ENCODE measurements at places on chromosomes 1 and 21.

DNA sequence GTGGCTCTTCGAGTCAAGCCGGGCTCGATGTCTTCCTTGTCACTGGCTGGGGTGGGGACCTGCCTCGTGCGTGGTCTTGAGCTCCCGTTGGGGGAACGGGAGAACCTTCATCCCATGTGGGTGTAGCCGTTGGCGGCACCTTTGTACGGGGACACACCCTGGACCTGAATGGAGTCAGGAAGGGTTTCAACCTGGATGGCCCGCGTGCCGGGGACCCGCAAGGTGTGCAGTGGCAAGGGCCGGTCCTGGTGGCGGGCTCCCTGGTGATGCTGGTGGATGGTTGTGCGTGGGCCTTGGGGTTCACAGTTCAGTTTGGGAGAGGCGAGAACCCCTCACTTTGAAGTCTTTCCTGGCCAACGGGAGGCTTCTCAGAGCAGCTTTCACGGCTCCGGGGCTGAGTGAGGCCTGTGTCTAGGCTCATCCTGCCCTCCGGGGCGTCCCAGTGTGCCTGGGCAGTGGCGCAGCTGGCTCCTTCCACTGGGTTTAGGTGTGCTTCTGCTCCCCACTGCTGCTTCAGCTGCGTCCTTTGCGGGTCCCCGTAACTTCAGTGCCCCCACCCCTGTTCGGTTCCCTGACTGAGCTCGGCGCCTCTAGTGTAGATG, 11.4 kb downstream of the SKI start:
- no peak for DNase-seq

GRCh38 chr1:82059959-82060358, 259.2 kb downstream of the ADGRL2 start:
- DNase-seq, result peak; percentile 77

DNA sequence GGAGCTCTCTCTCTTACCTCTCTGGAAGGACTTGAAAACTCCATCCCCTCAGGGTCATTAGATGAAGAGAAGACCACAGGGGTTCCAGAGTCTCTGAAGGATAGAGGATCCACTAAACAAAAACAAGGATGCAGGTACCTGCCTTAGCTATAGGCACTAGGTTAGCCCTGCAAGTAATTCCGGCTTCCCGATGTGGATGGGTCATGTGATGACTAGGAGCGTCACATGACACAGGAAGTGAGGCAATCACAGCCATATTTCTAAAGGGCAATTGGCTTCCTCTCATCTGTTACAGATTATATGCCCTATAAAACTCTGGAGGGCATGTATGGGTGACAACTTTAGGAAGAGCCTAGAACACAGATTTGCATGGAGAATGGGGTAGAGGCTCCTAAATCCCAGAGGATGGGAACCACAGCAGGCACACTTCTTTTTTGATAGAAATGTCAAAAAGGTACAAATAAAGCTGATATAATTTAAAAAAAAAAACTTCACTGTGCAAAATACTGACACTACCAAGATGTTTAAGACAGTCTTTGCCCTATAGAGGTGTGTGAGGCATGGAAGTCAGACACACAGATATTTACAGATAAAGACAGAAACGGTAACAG, 14.1 kb downstream of the ENTREP3 start:
- DNase-seq, result peak; percentile 85

DNA sequence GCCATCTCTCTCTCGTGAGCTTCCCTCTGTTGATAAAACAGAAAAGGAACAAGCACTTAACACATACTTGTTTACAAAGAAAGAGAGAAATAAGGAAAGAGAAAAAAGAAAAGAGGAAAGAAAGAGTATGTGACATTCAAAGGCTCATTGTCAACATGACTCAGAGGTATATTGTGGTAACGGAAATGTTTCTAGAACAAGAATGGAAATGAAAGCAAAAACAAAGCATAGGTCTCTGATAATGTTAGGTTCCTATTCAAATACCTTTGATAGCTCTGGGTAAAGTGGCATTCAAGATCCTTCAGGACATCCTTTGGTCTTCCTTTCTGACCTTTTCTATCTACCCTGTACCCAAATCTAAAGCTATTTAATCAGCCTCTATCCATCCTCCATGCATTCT, 67.4 kb upstream of the DMRTA2 start:
- DNase-seq, result no peak

DNA sequence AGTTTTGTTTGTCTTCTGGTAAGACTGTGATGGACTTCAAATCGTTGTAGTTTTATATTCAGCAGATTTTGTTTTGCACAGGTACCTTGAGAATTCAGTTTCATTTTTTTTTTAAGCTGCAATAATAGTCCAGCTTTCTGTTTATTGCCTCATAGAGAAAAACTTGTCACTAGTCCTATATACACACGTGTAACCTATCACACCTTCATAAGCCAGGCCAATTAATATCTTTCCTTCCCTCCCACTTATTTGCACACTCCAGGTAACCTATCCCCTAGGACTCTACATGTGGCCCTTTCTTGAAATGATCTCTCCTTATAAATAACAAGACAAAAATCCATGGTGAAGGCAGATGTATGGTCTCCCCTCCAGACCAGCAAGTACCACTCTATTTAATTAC, 62.4 kb downstream of the SLC22A15 start:
- no peak for DNase-seq

GRCh38 chr1:37888022-37888700, 28.8 kb upstream of the MTF1 start:
- DNase-seq, result no peak

GRCh38 chr1:231124746-231125145, 37.1 kb upstream of the TRIM67 start:
- DNase-seq, result no peak

DNA sequence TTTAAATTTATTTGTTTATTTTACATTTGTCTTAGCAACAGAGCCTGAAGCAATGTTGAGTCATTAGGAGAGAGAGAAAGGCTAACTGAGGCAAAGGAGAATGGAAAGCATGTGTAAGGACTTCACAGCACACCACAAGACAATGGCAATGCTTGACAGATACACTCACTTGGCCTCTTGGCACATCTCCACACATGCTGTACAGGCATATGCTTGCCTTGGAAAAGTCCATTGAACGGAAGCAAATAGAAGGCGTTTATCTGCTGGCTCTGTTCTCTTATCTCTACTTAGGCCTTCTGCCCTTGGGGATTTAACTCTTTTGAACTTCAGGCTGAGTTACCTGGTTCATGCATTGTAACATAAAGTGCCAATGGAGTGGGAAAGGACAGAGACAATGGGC, 262.2 kb upstream of the POU3F1 start:
- peak; percentile 3 for DNase-seq

GRCh38 chr21:36690628-36691554, 8.0 kb upstream of the SIM2 start:
- peak; percentile 32 for DNase-seq

DNA sequence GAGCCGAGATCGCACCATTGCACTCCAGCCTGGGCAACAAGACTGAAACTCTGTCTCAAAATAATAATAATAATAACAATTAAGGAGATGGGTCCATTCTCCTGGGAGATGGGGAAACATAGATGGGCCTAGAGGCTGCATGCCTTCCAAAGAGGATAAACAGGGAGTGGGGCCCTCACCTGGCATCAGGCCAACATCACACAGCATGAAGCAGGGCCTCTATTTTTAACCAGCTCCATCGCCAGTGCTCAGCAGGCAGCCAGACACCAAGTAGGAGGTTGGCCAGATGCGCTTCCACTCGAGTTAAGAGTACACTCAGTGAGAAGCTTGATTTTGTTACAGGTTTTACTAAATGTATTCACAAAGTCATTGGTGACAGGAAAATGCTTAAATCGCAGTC, 352.0 kb downstream of the RRAGC start:
- DNase-seq, result no peak

GRCh38 chr1:155553349-155553748, 9.3 kb downstream of the ASH1L start:
- no peak for DNase-seq

DNA sequence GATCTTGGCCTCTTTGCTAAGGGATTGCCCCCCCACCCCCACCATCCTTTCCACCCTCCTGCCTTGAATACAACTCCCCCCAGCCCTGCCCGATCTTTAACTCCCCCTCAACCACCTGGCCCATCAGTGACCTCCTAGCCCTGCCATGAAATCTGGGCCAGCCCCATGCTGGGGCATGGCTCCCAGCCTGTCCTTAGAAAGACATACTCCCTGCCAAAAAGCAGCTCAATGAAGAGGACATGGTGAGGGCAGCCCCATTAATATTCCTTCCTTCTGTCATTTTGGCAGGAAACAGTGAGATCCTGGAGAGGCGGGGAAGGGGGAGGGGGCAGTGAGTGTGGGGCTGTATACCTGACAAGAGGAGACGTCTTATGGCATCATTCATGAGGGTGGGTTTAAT, 66.8 kb upstream of the DISP3 start:
- DNase-seq, result no peak

DNA sequence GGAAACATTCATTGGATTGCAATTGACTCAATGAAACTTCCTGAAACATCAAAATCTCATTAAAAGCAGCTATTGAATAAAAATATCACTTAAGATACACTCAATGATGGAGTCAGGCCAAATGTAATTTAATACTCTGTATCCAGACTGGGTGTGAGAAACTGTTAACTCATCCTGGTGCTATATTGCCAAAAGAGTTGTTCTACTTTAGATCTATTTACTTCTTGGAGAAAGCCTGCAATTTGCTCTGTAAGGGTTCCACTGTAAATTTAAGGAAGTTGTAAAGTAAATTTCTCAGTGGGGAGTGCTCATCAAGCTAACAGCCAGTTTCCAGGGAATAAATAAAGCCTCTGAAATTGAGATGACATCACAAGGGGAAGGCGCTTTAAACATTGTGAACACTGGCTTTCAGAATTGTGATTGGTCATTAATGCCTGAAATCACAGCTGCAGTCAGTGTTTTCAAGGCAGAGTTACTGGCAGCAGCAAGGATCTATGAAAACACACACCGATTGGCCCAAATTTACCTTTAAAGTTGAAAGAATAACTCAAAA, 91.4 kb downstream of the OLFM3 start:
- no peak for DNase-seq

DNA sequence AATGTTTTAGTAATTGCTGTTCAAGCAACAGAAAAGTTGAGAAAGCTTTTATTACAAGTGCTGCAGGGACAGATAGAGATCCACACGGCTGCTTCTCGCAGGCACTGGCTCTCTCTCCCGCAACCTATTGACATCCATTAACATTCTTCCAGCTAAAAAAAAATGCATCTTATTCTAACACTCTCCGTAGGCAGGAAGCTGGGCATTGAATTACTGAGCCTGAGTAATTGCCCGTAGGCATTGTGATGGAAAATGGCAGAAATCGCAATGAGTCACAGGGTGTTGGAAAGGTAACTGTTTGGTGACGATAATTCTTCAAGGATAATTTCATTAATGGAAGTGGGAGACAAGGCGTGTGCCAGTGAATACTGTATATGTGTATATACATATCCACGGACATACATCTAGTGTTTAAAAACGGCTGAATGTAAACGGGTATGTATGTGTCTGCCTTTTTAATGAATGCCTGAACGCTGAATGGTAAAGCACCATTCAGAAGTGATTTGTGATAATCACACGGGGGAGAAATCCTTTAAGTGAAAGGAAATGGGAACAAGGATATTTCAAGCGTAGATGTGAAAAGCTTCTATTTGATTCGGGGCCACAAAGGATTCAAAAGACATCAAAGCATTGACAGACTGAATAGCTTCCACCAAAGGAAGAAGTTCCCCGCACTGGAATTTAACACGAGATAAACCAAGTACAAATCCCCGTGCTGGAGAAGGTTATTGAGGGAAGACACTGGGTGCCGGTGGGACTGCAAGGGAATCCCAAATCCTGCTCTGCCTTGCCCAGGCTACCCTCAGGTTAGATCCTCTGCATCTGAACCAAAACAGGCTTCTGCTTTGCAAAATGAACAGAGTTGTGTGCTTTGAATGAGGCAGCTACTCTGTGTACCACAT, 567.2 kb downstream of the NPHP4 start:
- DNase-seq, result no peak

GRCh38 chr1:199976496-199977144, 50.9 kb upstream of the NR5A2 start:
- DNase-seq, result no peak
